ENCODE measurements at places on chromosomes 11 and 22. TPM values are rescaled to one million over a fixed set of nuclear protein-coding genes. Genes with fewer than 3 reads are reported as not detected.

The C11orf16 gene
- total RNA-seq, result not detected

GRCh38 chr11:83682611-83682973, 396.4 kb upstream of the CCDC90B start:
- no peak for DNase-seq

The CCND1 gene
- 133 TPM for total RNA-seq

The OR52E8 gene
- not detected for total RNA-seq

The GAL3ST1 gene
- total RNA-seq, result not detected

The OR52H1 gene
- total RNA-seq, result not detected

- peak; percentile 52 for DNase-seq
These were observed 264.1 kb upstream of the PLET1 start for GRCh38 chr11:112524798-112525197.

DNA sequence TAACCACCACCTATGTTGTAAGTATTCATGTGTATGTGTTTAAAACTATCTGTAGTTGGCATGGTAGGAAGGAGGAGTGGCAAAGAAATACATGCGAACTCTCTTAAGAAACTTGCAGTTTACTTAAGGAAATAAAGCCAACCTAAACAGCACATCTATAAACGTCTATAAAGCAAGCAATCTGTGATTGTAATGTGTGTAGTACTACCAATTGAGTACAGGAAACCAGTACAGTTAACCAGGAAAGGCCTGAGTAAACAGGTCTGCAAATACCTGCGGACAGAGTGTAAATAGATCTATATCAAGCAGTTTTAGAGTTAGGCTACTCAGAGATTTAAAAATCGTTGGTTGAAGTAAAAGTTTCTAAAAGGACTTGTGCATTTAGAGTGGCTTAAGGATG, 59.5 kb upstream of the AMOTL1 start:
- no peak for DNase-seq

DNA sequence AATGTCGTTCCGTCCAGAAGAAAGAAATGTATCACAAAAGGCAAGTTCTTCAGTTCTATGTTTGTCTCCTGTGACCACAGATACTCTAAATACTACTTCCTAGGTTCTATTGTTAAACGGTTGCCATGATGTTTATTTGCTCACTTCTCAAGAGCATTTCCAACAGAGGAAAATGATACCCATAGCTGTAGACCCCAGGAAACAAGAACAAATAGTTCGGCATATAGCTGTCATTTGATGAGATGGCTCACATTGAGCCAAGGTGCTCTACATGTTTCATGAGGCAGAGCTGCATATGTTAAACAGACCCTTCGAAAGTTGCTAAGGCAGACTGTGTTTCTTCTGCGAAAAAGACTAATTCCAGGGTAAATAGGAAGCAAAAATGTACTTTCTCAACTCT, 15.4 kb upstream of the ANGPTL5 start:
- no peak for DNase-seq

The APLNR gene
- total RNA-seq, result 0.05 TPM

GRCh38 chr11:117835576-117835975, 11.0 kb upstream of the FXYD2 start:
- no peak for DNase-seq

DNA sequence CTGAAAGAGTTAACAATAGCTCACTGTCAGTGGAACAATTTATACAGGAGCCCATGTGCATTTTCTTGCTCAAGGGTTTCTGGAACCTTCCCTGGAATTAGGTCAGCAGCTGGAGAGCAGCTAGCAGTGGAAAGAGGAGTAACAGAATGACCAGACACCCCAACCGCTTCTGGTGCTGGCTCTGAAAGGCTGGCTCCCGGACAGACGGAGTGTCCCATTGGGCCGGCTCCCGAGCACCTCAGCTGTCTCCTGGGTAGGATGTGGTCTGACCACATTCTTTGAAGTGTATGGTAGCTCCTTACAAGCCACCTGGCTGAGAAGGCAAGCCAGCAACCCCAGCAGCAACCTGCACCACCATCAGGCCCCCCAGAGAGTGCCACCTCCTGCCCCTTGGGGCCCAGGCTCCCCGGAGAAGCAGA, 44.7 kb downstream of the ABTB2 start:
- peak; percentile 80 for DNase-seq

DNA sequence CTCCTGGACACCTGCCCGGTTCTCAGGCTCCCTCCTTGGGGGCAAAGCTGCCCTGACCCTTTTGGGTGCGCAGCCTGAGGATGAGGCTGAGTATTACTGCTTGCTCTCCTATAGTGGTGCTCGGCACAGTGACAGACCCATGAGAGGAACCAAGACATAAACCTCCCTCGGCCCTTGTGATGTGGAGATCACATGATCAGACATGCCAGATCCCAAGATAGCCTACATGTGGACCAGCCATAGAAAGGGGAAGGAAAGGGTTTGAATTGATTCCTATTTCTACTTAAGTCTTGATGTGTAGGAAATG, 125.3 kb downstream of the VPREB1 start:
- DNase-seq, result no peak

GRCh38 chr11:45105233-45105983, 41.0 kb upstream of the PRDM11 start:
- peak; percentile 97 for DNase-seq

- no peak for DNase-seq
These were observed 71.5 kb downstream of the BRD1 start for GRCh38 chr22:49756201-49756600.

- no peak for DNase-seq
These were observed 9.4 kb upstream of the ANO3 start for GRCh38 chr11:26322335-26323067.

GRCh38 chr11:28615542-28615941, 507.4 kb downstream of the METTL15 start:
- peak; percentile 38 for DNase-seq

GRCh38 chr11:117828611-117829368, 4.2 kb upstream of the FXYD2 start:
- DNase-seq, result peak; percentile 92

GRCh38 chr11:21464601-21465193, 728.2 kb upstream of the ANO5 start:
- DNase-seq, result no peak

DNA sequence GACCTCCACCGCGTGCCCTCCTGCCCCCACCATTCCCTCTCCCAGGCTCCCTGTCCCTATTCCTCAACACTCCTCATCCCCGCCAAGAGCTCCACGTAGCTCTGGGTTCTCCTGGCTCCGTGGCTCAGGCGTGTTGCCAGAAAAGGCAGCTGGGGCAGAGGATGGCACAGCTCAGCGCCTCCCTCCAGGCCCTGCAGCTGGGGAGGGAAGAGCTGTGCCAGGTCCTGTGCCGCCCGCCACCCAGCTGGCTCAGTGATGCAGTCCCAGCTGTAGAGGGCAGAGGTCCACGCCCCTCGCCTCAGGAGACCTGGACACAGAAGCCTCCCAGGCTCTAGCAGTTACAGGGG, 4.2 kb downstream of the ARHGAP1 start:
- DNase-seq, result peak; percentile 87

DNA sequence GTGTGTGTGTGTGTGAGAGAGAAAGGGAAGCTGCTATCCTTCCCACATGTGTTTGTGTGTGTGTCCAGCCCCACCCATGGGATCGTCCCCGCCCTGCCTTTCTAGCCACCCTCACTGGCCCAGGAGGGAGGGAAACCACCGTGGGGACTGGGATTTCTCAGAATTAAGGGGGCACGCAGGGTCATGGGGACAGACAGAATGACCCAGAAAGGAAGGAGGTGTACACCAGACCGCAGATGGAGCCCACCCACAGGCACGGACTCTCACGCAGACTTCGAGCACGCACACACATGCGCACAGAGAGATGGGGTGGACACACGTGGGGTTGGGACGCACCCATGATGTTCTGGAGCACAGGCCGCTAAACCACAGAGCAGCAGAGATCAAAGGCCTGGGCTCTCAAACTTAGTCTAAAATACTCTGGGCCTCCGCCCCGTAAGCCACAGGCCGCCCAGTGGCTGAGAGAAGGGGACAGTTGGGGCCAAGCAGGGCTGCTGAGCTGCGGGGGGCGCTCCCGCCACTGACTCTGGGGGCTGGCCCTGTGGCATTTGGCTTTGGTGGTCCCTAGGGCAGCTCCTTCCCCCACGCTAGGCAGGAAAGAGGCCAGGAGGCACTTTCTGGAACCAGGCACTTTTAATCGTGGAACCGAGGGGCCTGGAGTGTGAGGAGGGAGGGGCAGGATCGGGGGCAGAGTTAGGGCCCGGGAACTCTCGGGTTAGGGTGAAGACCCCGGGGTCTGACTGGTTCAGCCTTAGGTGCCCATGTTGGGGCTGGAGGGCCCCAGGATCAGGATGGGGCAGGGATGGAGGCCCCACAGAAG, 1.5 kb downstream of the IFITM5 start:
- DNase-seq, result peak; percentile 36

GRCh38 chr11:109416601-109417000, 5.4 kb upstream of the C11orf87 start:
- DNase-seq, result no peak

DNA sequence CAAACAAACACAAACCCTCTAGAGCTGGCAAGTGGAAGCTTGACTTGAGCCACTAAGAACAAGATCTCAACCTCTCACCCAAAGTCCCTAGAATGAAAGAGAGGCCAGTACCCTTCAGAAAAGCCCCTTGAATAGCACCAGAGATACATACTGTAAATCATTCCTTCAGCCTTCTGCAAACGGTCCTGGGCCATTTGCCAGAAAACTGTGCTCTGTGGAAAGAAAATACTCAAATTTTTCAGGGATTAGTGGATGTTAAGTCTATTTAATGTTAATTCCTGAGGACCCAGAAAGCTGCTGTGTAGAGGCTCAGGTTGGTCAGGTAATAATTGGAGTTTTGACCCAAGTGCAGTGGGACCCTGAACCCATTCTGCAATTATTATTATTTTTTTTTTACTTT, 16.9 kb downstream of the SERPINH1 start:
- DNase-seq, result no peak

The TBRG1 gene
- 21.7 TPM for total RNA-seq

GRCh38 chr11:45267052-45267451, 19.1 kb downstream of the SYT13 start:
- no peak for DNase-seq

DNA sequence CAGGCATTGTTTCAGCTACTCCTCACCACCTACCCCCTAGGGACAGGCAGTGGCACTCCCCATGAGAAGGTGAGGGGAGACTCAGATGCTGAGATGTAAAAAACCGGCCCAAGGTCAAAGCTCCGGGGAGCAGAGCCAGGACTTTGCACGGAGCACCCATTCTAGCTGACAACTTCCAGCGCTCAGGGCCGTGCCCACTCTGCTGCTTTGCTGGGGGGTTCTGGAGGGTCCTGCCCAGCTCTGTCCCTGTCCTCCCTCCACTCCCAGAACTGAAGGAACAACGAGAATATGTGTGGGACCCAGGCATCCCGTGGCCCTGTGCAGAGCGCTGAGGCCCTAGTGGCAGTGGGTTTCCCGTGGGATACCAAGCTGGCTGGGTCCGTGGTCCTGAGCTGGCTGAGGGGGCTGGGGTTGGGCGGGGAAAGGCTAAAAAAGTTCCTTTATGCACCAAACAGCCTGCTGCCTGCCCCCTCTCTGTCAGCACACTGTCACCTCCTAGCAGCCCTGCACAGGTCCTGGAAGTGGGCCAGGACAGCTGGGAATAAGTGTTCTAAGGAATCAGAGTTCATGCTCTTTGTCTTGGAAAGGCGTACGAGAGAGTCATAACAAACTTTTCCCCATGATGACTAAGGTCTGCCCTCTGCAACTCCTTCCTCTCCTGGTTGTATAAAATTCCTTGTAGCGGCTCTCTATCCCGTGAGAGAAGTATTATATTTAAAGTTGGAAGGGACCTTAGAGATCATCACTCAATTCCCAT, 1.9 kb downstream of the MS4A10 start:
- DNase-seq, result peak; percentile 93

DNA sequence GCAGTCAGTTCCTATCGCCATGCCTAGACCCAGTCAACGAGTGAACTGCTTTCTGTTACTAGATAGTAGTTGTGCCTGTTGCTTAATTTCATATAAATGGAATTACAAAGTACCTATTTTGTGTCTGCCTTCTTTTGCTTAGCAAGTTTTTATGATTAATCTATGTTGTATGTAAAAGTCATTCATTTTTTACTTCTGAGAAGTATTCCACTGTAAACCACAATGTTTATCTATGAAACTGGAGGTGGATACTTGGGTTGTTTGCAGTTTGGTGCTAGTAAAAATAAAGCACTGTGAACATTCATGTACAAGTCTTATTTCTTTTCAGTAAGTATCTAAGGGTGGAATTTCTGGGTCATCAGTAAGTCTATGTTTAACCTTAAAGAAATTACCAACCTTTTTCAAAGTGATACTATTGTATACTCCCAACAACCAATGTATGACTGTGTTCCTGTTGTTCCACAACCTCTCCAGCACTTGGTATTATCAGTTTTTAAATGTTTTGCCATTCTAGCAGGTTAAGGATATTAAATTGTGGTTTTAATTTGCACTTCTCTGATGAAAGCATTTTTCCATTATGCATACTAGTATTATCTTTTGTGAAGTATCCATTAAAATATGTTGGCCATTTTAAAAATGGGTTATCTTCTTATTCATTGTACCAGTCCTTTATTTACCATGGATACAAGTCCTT, 68.2 kb downstream of the DNAJC24 start:
- DNase-seq, result no peak

DNA sequence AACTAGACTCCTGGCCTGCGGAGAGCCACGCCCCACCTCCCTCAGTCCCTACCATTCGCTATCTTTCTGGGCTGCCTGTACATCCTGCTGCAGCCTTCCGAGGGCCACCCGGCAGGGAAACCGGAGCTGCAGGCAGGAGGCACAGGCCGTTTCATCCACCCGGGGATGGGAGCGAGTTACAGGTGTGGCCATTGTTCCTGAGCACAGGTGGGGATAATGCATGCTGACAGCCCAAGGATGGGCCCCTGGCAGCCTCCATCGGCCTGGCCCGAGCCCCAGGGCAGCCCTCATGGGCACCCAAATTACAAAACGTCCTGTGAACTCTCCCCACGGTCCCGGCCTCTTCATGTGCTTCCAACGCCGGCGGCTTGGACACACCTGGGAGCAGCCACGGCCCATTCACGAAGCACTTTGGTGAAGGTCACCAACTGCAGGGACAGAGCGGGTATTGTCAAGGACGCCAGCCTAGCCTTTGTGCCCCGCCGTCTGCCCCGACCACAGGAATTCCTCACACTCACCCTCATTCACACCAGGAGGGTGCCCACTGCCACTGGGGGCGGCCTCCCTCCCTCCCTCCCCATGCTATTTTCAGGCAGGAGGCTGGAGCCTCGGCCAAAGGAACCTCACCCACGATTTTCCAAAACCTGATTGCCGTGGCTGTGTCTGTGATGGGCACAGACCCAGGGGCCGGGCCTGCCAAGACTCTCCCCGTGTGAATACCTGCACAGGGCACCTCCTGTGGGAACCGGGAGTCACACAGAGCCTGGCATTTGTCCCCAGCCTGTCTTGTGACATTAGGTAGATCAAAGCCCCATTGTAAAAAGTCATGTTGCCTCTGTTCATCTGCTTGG, 42.1 kb upstream of the MYEOV start:
- no peak for DNase-seq

DNA sequence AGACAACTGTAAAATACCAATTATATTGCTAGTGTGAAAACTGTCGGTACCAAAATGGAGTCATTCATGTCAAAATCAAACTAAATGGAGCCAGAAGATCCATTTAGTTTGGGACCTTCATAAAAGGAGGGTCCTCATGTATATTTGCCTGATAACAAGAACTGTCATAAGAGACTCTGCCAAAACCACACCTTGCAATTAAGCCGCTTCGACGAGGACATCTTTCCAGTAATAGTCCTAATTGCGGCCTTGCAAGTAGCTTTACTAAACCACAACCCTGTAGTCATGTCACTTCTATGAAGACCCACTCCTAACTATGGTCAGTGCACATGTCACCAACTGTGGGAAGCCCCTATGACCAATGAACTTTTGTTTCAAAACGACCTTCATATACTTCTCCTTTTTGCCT, 9.4 kb downstream of the UBQLN3 start:
- DNase-seq, result no peak

Measured in myocyte (in vitro differentiated cells).